H9 (cell line): ENCODE measurements at places on chromosomes 5 and 9. TPM values are rescaled to one million over a fixed set of nuclear protein-coding genes. Genes with fewer than 3 reads are reported as not detected.

CERT1 gene
- total RNA-seq = 48.1 and 50.2 TPM in 2 replicates

GRCh38 chr9:131636593-131636992, 91.3 kb downstream of the PRRT1B start:
- DNase-seq = no peak

DNA sequence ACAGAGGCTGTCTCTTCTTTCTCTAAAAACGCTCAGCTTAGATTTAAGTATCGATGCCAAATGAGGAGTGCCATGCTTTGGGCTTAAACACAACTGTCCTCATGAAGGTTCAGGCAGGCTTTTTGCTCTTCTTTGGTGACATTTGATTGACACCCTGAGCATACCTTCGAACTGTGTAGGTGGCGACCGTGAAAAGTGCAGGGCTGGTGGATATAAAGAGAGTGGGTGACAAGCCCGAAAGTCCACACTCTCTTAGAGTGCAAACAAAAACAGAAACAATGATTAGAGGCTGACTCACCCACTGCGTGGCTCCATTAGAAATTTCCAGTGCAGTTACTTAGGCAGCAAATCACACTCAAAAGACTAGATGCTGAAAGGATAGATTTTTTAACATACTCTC, 141.7 kb downstream of the SYK start:
- no peak for DNase-seq

- DNase-seq = no peak
Observed at GRCh38 chr5:31531543-31531887, 378 bp downstream of the DROSHA start.

GRCh38 chr5:172145870-172146747, 41.9 kb downstream of the STK10 start:
- no peak for DNase-seq
